ENCODE measurements at places on chromosomes 5 and 9.

DNA sequence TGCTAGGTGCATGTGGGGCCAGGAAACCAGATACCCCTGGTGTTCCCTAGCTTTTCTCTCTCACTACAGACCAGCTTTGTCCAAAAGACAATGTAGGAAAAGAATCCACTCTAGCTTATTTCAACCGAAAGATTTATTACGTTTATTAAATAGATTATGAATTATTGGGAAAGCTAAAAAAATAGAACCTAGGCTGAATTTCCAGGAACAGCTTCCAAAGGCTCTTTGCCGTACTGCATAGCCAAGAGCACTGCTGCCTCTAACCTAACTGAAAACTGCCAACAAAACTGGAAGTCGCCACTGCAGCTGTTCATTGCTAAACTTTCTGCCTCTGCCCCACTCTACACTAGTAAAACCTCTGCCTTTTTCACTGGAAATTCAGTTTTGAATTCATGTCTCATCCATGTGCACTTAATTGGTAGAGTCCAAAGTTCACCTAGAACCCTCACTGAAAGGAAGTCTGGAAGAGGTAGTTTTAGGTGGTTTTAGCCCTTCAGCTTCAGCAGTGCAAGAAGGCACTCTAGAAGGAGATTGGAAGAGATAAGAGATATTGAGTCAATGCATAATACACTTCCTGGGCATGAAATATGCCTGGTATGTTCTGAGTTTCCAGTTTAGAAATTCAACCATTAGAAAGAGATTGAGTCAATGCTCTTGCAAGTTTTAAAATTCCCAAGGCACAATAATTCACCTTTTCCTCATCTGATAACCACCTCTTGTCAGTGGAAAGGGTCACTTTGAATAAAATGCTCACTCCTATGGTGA lies 927.9 kb downstream of the MAT2B start:
- no peak for DNase-seq
- no peak overlapping the region for H3K4me3 ChIP-seq
- H3K27ac ChIP-seq, result no peak overlapping the region
- no peaks in the 10 kb centered on the region for H3K36me3 ChIP-seq
- no peaks in the 10 kb centered on the region for H3K27me3 ChIP-seq

DNA sequence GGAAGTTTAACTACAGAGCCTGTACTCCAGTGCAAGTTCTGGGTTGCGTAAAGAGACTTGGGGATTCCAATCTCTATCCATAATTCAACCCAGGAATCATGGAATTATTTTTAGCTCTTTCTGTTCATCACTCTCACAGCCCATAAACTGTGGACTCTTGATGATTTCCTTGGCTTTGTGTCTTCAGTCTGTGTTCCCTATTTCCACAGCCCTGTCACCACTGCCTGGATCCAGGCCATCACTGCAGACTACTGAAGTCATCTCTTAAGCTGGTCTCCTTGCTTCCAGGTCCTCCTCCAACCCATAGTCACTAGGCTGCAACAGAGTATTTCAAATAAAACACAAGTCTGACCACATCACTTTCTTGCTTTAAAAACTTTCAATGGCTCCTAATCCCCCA lies 211.7 kb downstream of the PLK2 start:
- H3K36me3 ChIP-seq, result no peaks in the 10 kb centered on the region
- DNase-seq, result no peak
- no peaks in the 10 kb centered on the region for H3K27me3 ChIP-seq
- H3K4me3 ChIP-seq, result no peak overlapping the region
- no peak overlapping the region for H3K27ac ChIP-seq

GRCh38 chr9:21711504-21711903 lies 90.9 kb upstream of the MTAP start:
- H3K27ac ChIP-seq, result no peak overlapping the region
- H3K4me3 ChIP-seq, result no peak overlapping the region
- no peaks in the 10 kb centered on the region for H3K4me1 ChIP-seq
- no peaks in the 10 kb centered on the region for H3K36me3 ChIP-seq

- H3K27ac ChIP-seq, result no peak overlapping the region
- H3K4me3 ChIP-seq, result no peak overlapping the region
- H3K27me3 ChIP-seq, result no peaks in the 10 kb centered on the region
- H3K36me3 ChIP-seq, result peaks cover 77% of the 10 kb centered on the region
- DNase-seq, result peak; percentile 61
These were observed 18.0 kb downstream of the MTRR start for GRCh38 chr5:7886849-7887475.

- no peak overlapping the region for H3K27ac ChIP-seq
- no peaks in the 10 kb centered on the region for H3K27me3 ChIP-seq
- DNase-seq, result no peak
- no peak overlapping the region for H3K4me3 ChIP-seq
These were observed 225.7 kb downstream of the CDH9 start for GRCh38 chr5:26812714-26813113.

DNA sequence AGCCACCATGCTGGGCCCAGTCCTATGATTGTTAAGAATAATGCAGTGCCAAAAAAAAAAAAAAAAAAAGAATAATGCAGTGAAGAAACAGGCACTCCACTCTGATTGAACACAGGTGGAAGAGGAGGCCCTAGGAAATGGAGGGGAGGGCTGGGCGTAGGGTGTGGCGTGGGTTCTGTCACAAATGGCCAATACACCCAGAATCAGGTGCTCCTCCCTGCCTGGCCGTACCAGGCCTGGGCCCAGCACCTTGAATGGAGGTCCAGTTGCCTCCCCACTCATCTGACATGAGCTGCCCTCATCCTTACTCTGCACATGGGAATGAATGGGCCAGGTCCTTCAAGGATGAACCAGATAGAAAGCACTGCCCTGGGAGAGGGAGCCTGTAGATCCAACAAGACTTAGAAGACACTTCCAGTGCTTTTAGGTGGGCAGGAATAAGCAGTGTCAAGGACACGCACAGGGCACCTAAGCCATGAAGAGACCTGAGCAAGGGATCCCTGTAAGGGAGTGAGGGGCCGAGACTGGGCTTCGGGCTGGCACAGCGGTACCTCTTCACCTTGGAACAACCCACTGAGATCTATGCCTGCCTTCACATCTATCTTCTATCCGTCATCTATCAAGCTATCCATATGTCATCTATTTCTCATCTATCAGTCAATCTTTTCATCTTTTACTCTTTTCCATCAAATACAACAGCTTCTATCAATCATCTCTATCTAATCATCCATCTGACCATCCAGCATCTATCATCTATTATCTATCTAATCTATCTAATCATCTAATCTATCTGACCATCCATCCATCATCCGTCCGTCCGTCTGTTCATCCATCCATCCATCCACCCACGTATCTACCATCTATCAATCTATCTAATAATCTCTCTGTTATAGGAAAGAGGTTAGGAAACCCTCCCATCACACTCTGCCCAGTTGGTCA lies 15.9 kb downstream of the NINJ1 start:
- H3K4me3 ChIP-seq, result no peak overlapping the region
- no peak overlapping the region for H3K27ac ChIP-seq
- no peaks in the 10 kb centered on the region for H3K27me3 ChIP-seq
- DNase-seq, result no peak
- H3K4me1 ChIP-seq, result peaks cover 62% of the 10 kb centered on the region
- peaks cover 6% of the 10 kb centered on the region for H3K36me3 ChIP-seq

GRCh38 chr5:160950311-160950710 lies 98.3 kb upstream of the ATP10B start:
- H3K4me1 ChIP-seq, result no peaks in the 10 kb centered on the region
- H3K27me3 ChIP-seq, result no peaks in the 10 kb centered on the region
- no peak overlapping the region for H3K4me3 ChIP-seq
- no peak for DNase-seq
- H3K36me3 ChIP-seq, result no peaks in the 10 kb centered on the region
- H3K27ac ChIP-seq, result no peak overlapping the region

DNA sequence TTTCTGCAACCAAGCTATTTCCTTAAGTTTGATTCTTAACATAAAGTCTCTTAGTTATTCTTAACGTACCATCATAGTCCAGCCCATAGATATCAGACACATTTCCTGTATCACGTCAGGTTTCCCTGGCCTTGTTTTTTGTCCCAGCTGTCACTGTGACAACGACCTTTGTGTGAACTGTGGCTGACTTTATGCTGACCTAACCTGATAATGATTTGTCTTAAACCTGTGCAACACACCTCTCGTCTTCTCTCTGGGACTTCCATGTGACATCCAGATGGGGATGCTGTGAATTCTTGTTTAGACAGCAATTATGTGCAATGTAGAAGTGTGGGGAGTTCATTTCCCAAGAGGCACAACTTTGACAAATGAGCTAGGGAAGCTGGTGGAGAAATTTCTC lies 662.8 kb downstream of the PTPRD start:
- no peak overlapping the region for H3K27ac ChIP-seq

DNA sequence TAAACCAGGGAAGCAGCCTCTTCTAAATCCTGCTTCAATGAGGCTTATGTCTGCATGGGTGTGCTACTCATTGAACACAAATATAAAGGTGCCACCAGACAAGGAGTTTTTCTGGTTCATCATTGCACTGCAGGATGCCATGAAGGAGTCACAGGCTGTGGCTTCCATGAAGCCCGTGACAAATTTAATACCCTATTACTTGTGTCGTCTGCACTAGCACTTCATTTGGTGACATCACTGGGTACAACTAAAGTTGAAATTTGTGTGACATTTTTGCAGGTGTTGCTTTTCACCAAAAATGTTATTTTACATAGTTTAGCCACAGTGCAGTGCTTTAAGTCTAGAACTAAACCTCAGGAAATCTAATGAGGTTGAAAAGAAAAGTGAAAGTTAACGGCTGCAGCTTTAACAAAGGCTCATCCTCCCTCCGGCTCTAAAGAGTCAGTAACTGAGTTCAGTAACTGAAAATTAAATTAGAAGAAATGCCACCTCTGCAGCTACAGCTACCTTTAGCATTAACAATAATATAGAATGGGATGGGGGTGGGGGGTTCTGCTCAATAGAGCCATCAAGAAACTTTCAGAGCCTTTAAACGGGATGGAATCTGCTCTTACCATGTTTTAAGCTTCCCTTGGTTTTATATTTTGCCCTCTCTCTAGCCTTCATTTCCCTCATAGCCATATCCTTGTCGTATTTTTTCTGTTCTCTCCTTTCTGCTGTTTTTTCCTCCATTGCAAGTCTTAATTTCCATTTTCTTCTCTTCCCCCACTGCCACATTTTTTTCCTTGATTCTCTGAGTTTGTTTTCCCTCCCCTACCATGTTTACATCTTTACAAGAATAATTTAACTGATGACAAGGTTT lies 233.8 kb upstream of the TMEM161B start:
- peak overlapping the region; percentile 62 for H3K27ac ChIP-seq
- peak; percentile 17 for DNase-seq
- peaks cover 4% of the 10 kb centered on the region for H3K4me1 ChIP-seq
- no peaks in the 10 kb centered on the region for H3K27me3 ChIP-seq
- H3K4me3 ChIP-seq, result peak overlapping the region; percentile 88

DNA sequence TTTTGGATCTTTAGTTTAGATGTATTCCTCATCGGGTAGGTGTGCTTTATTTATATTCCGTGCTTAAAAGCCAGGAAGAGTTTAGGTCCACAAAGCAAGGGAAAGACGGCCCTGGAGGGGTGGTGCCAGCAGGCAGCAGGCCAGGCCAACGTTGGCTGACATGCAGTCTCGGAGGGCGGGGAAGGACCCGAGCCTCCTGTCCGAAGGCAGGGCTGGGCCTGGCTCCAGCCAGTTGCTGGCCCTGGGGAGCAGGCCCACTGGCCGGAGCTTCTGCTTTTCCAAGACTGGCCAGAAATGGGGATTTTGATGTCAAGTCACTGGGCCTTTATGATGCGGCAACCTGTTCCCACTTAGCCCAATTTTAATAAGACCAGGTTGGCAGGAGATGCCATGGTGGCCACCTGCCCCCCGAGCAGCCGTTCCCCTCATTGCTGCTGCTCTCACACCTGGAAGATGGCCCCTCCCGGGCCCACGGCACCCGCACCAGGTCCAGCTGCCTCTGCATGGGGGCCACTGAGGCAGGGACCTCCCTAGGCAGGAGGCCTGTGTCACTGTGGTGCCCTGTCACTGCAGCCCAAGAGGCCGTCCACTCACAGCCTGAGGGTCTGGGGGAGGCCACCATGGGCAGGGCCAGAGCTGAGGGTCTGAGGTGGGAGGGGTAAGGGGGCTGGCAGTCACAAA lies 23.2 kb downstream of the LPCAT1 start:
- peaks cover 16% of the 10 kb centered on the region for H3K36me3 ChIP-seq
- H3K27ac ChIP-seq, result no peak overlapping the region
- peaks cover 34% of the 10 kb centered on the region for H3K4me1 ChIP-seq

DNA sequence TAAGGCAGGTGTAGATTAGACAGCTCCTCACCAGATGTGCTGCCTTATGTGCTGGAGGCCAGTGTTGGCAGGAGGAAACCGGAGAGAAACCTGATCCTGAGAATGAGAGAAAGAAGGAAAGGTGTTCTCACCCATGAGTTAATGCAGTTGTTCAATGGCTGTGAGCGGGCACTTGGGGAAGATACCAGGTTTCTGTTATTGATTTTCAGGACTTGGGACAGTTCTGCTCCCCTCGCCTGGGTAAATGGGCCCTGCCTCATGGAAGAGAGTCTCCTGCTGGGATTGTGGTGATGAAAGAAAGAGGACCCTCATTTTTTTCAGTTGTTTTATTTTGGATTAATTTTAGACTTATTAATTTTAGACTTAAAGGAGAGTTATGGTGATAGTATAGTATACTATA lies 59.5 kb downstream of the EGFLAM start:
- no peaks in the 10 kb centered on the region for H3K36me3 ChIP-seq
- H3K27me3 ChIP-seq, result peaks cover 11% of the 10 kb centered on the region
- H3K4me3 ChIP-seq, result no peak overlapping the region
- H3K27ac ChIP-seq, result no peak overlapping the region
- H3K4me1 ChIP-seq, result no peaks in the 10 kb centered on the region

GRCh38 chr5:115440782-115441451 lies 103.7 kb downstream of the FEM1C start:
- H3K4me1 ChIP-seq, result no peaks in the 10 kb centered on the region
- H3K36me3 ChIP-seq, result no peaks in the 10 kb centered on the region
- DNase-seq, result no peak

DNA sequence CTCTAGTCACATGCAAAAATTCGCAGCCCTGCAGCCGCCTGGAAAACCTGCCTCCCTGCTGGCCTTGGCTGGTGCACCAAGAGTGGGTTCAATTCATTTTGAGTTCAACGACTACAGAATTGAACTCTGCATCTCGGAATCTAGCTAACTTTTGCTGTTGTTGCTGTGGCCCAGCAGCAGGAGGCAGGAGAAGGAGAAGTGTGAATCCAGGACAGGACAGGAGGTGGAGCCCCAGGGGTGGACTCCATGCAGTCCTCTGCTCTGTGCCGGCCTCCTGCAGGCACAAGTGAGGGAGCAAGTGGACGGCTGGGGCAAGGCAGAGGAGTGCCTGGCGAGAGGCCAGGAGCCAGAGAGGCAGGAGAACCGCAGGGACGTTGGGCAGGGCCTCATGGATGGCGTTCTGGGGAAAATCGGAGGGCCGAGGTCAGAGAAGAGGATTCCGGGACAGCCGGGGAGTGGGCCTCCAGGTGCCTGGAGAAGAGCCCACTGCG lies 214.2 kb downstream of the FANCC start:
- H3K36me3 ChIP-seq, result peaks cover 6% of the 10 kb centered on the region
- no peaks in the 10 kb centered on the region for H3K27me3 ChIP-seq
- no peak overlapping the region for H3K4me3 ChIP-seq
- no peaks in the 10 kb centered on the region for H3K4me1 ChIP-seq
- H3K27ac ChIP-seq, result no peak overlapping the region
- DNase-seq, result no peak

All from common myeloid progenitor, CD34-positive (primary cell).